ENCODE measurements at places on chromosomes 16 and 17.

DNA sequence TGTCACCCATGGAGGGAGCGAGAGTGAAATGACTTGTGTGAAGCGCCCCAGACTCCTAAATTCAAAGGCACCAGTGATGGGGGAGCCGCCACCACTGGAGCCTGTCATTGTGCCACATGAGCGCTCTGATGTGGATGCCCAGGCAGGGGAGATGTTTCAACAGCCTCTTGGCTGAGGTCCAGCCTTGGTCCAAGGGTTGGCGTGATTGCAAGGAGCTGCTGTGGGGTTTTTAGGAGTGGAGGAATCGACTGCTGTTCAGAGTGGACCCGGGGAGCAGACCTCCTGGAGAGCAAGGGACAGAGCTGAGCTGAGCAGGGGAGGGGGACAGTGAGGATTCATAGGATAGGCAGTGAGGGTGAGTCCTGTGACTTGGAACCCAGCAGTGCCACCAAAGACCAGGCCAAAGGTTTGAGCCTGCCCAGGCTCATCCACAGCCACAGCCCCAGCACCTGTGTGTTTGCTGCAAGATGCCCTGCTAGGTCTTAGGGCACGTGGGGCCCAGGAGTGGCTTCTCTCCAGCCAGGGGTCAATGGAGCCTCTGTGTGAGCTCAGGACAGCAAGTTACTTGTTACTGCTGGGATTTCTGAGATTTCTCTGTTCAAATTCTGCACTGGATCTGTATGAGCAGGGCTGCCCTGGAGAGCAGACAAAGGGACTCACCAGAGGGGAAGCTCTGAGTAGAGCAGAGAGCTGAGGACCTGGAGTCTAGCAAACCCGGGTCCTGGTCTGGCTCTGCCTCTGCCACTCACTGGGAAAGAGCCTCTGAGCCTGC, 20.3 kb downstream of the RHBDL3 start:
- DNase-seq, result no peak

DNA sequence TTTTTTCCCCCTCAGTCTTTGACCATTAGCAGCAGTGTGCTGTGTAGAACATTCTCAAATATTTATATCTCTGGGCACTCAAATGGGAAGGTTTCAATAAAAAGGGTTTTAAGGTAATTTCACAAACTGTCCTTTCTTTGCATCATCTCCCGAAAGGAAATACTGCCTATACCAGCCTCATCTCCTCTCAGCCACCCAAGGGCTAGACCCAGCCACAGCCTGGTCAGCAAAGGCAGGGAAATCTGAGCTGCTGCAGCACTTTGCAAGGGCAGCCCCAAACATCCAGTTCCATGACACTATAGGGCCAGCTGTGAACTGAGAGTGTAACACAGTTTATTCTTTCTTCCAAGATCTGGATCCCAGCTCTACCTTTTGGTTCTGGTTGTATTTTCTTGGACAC, 28.9 kb downstream of the TMEM11 start:
- DNase-seq, result no peak

DNA sequence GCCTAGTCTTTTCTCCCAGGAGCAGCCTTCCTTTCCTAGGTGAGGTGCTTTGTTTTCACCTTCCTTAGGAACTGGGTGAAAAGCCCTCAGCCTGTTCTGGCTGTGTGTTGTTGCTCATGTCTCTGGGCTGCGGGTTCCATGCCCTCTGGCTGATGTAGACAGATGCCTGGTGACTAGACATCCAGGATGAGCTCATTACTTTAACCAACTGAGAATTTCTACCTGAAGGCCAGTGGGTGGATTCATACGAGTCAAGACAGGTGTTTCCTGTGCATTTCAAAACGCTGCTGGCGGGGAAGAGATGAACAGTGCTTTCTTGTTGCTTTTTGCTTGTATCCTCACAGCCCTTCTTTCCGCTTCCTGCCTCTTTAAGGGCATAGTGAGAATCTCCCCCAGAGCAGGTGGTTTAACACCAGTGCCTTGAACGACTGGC, 22.3 kb downstream of the SAP30BP start:
- DNase-seq, result peak; percentile 84

- DNase-seq, result peak; percentile 69
Observed at GRCh38 chr17:4711661-4712181, 1.3 kb downstream of the ARRB2 start.
